Memory B cell (primary cell): ENCODE measurements at places on chromosomes 4 and X.

- no peak for DNase-seq
These were observed 25.6 kb downstream of the ARSJ start for GRCh38 chr4:113953888-113954287.

GRCh38 chr4:185793716-185794115 lies 18.3 kb downstream of the SORBS2 start:
- DNase-seq = no peak

- DNase-seq = no peak
These were observed 591 bp upstream of the NWD2 start for GRCh38 chr4:37243722-37244582.

GRCh38 chr4:187814737-187815465 lies 180.7 kb upstream of the ZFP42 start:
- DNase-seq = no peak

GRCh38 chr4:109589119-109589518 lies 29.1 kb downstream of the MCUB start:
- no peak for DNase-seq

- DNase-seq = no peak
These were observed 1.4 kb downstream of the ARHGEF6 start for GRCh38 chrX:136779346-136779781.

GRCh38 chrX:130110379-130111219 lies at the start of gene ELF4:
Gene ELF4 (minus strand): TSS chrX:130110497. CDS start chrX:130081330, 29,167 bp downstream.
- DNase-seq = no peak

DNA sequence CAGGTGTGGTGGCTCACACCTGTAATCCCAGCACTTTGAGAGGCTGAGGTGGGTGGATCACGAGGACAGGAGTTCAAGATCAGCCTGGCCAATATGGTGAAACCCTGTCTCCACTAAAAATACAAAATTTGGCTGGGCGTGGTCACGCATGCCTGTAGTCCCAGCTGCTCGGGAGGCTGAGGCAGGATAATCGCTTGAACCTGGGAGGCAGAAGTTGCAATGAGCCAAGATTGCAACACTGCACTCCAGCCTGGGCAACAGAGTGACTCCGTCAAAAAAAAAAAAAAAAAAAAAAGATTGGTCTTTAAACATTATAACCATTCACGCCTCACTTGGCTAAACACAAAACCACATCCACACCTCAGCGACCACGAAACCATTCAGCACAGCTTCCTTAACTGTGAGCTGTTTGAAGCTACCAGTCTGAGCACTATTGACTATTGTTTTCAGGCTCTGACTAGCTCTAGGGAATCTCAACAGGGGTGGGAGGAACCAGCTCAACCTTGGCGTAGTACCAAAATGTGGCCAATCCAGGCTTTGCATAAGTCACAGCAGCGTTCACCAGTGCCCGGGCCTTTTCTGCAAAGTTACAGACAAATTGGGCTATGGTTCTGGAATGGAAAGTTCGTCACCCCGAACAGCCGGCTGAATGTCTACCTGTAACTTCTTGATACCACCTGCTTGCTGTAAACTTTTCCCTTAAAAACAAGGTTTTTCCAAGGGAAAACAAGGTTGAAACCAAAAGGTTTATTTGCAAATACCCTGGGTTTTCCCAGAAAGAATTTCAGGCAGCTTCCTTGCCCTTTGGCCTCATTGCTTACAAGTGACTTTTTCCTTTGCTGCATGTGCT lies 73.6 kb upstream of the DHX15 start:
- no peak for DNase-seq

DNA sequence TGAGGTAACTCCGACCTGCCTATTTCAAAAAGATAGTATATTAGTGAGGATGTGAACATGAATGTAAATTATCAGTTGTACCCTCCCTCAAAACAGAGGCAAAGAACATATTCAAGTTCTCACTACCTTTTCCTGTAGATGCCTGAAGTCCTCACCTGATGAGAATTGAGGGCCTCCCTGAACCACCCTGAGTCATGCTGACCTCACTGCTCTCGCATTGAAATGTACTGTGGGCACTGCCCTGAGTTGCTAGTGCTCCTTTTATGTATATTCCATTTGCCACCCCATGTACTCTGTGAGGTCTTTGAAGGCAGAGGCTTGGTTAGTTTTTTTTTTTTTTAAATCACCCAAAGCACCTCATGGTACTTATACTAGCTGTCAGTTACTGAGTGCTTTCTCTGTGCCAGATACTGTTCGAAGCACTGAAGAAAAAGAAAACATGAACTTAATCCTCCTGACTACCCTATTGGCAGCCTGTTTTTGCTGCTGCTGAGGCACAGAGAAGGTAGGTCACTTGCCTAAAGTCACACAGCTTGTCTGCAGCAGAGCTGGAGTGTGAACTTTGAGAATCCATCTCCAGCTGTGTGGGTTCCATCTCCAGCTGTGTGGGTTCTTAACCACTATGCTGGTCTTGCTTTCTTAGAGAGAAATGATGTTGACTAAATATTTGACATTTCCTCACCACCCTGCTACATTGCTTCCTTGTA lies 253.1 kb upstream of the GPC4 start:
- DNase-seq = no peak

DNA sequence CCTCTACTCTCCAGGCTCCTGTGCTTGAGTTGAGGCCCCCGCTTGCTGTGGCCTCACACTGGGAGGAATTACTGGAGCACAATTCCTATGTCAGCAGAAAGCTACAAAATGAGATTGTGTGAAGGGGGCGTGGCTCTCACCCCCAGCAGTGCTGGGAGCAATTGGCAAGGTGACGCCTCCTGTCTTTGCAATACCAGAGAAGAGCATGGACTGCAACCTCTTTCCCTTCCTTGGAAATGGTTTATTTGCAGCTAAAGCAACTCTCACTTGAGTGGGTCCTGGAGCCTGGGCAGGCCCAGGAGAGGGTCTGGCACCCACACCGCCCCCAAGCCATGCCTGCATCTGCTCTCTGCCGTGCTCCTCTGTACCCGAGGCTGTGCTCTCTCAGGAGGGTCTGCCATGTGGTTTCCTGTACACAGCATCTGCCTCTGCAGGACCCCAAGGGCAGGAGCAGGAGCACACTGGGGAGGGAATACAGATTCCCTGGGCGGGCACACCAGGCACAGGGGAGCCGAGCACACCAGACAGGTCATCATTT lies 32.9 kb upstream of the HGFAC start:
- DNase-seq = no peak

DNA sequence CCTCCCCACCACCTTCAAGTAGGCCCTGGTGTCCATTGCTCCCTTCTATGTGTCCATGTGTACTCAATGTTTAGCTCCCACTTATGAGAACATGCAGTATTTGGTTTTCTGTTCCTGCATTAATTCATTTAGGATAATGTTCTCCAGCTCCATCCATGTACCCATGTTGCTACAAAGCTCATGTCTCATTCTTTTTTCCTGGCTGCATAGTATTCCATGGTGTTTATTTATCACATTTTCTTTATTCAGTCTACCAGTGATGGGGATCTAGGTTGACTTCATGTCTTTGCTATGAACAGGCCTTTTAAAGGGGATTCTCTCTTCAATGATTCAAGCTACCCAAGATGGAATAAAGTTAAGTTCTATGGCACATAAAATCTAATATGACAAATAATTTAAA lies 119.6 kb downstream of the PPP3CA start:
- no peak for DNase-seq

GRCh38 chr4:76430519-76431388 lies 4.3 kb upstream of the SHROOM3 start:
- no peak for DNase-seq

DNA sequence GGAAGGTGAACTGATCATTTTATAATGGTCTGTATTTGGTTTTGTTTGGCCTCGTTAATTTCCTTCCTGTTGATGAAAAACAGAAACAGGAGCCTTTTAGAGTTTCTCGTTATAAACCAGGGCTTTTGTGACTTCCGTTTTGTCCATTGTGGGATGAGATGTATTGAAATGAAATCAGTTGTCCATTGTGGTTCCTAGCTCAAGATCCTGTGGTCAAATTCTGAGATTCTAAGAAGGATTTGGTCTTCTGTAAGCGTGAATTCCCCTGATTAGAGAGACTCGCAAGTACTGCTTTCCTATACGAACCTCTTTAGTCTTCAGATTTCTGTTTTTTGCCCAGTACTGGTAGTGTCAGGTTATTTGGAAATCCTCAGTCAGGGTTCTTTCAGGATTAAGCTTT lies 101.7 kb downstream of the RAPGEF2 start:
- DNase-seq = no peak

DNA sequence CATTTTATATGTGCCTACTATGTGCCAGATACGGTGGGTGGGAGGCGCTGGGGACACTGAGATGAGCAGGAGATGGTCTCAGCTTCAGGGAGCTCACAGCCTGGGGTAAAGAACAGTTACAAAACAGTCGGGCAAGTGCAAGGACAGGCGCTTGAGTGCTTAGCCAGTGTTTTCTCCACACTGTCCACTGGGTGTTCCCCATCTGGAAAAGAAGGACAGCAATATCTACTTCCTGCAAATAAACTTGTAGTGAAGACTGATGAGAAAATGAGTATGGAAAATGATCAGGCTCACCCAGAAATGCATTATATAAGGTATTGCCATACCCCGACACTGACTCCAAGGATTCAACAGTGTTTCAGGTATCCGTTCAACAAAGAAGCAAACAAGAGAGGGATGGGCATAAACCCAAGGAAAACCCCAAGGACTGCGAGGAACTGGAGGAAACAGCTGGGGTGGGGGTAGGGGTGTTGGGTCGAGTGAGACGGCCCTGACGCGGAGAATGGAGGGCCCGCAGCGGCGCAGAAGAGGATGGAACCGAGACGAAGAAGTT lies 835 bp downstream of the TMEM185A start:
- DNase-seq = no peak

DNA sequence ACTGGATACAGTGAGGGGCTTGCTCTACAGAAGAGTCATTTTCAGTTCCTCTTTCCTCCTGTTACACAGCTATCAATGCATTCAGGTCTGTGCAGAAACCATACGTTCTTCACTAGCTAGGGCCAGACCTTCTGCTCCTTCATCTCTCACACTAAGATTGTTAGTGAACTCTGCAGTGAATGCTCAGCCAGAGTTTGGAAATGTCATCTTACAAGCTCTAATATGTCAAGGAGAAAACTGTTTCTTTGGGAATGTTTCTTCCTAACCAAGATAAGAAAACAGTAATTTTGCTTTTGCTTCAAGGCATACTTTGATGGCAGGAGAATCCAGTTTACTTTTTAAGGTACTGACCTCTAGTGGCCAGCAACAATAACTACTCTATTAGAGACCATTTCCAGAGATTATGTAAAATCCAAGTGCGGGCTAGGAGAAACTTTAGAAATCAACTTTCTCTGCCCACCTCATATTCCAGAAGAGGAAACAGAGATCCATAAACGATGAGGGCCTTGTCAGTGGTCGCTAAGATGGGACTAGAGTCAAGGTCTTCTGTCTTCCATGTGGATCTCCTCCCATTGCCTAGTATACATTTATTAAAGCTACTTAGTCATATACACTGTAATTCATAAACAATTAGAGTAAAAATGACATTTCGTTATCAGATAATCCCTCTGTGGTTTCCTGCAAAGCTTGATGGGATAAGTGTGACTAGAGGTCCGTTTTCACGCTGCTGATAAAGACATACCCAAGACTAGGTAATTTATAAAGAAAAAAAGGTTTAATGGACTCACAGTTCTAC lies 12.1 kb upstream of the CC2D2A start:
- DNase-seq = peak; percentile 53

GRCh38 chrX:103453655-103454054 lies 65.6 kb downstream of the RAB40A start:
- no peak for DNase-seq

DNA sequence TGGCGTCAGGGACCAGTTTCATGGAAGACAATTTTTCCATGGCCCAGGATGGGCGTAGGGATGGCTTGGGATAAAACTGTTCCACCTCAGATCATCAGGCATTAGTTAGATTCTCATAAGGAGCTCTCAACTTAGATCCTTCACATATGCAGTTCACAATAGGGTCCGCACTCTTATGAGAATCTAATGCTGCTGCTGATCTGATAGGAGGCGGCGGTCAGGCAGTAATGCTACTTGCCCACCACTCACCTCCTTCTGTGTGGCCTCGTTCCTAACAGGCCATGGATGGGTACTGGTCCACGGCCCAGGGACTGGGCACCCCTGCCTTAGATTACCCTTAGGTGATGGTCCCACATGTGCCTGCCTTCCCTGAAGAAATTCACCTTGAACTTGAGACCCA lies 28.8 kb upstream of the ENPP6 start:
- DNase-seq = no peak

DNA sequence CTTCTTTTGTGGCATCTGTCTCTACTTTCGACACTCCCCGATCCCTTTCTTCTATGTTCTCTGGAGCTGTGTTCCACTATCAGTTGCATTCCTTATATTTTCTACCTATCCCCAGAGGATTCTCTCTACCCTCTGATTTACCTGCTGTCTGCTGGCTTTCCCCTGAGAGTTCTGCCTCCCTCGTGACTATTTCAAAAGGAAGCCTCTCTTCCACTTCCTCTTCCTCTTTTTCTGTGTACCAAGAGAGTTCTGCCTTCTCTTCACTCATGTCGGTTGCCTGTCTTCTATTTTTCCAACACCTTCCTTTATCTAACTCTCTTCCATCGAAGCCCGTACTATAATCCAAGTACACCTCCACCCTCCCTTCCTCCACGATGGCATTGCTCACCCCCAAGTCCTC lies 631.7 kb downstream of the SMARCA1 start:
- DNase-seq = no peak

- no peak for DNase-seq
These were observed 34.5 kb upstream of the TLL1 start for GRCh38 chr4:165838575-165838974.

- no peak for DNase-seq
These were observed 332.1 kb downstream of the ASMT start for GRCh38 chrX:1946974-1947373.

DNA sequence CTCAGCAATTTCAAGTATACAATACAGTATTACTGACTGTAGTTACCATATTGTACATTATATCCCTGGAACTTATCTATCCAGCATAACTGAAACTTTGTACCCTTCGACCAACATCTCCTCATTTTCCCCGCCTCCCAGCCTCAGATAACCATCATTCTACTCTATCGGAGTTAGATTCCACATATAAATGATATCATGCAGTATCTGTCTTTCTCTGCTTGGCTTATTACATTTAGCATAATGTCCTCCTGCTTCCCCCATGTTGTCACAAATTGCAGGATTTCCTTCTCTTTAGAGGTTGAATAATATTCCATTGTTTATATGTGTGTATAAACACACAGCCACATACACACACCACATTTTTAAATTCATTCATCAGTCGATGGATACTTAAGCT lies 218.1 kb downstream of the MAML3 start:
- no peak for DNase-seq

- DNase-seq = no peak
These were observed 10.3 kb downstream of the GABRQ start for GRCh38 chrX:152647978-152648377.

- DNase-seq = no peak
These were observed 179.6 kb upstream of the SPRY1 start for GRCh38 chr4:123216946-123217345.

DNA sequence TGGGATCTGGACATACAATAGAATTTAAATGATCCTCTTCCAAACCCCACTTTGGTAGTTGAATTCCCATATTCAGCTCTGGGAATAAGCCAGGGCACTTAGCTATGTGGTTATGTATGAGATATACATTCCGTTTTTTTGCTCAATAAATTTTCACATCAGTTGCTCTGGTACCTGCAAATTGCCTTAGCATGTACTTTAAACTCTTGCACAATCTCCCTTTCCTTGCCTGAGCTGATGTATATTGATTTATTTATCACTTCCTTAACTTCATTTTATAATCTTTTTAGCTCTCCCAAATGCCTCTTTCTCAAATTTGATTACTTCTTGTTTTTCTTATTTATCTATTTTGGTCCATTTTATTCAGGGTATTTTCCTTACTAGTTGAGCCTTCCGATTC lies 90.1 kb upstream of the AGA start:
- no peak for DNase-seq

- DNase-seq = no peak
These were observed 2.0 kb upstream of the EDA start for GRCh38 chrX:69613946-69614345.
